Gastroesophageal sphincter (tissue), 4 donors: ENCODE measurements at places on chromosomes 6 and 20. TPM values are rescaled to one million over a fixed set of nuclear protein-coding genes. Genes with fewer than 3 reads are reported as not detected.

Gene KHDC1L
- total RNA-seq, result not detected

Gene LBP
- total RNA-seq, result not detected

Gene VGLL2
- not detected for total RNA-seq

Gene SLC4A11
- 3.3 TPM for total RNA-seq

Gene ACTL10
- total RNA-seq, result 2.3 TPM

Gene NFYA
- total RNA-seq, result 6.6 TPM

Gene NRN1
- 13.2 TPM for total RNA-seq

Gene TSPO2
- total RNA-seq, result not detected

Gene FUT9
- under 0.01 TPM for total RNA-seq

Gene GMNN
- total RNA-seq, result 4.7 TPM

Gene GABRR1
- not detected for total RNA-seq

Gene TLDC2
- total RNA-seq, result 0.27 TPM

Gene PTK6
- 0.42 TPM for total RNA-seq

Gene EYS
- not detected for total RNA-seq

Gene TRIM40
- total RNA-seq, result not detected

Gene ABHD16B
- total RNA-seq, result not detected

Gene FAM162B
- total RNA-seq, result 11.6 TPM

Gene CNKSR3
- total RNA-seq, result 14.5 TPM

Gene POLH
- total RNA-seq, result 4.8 TPM

Gene CD2AP
- 21.5 TPM for total RNA-seq

Gene NEURL2
- 2.2 TPM for total RNA-seq
